Ascending aorta (tissue), 2 donors: ENCODE measurements at places on chromosomes 6 and 20.

DNA sequence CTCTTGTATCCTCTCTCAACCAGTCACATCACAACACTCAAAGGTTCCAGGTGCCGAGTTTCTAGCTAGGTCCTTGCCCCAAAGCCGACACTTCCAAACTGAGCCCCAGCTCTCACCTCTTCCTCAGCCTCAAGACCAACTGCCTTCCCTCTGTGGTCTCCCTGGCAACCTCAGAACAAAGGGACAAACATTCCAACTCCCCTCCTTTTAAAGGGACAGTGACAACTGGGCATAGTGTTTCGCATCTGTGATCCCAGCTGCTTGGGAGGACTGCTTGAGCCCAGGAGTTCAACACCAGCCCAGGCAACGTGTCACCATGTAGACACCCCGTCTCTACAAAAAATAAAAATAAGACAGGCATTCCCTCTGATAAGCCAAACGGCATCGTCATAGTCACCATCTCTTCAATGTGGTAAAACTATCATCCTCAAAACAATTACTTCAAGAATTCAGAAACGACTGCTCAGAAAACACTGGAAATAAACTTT lies 11.3 kb downstream of the DIDO1 start:
- no peak for DNase-seq

GRCh38 chr6:158480989-158481388 lies 78.9 kb upstream of the TMEM181 start:
- no peak for DNase-seq

GRCh38 chr6:157466342-157466648 lies 85.3 kb downstream of the ZDHHC14 start:
- DNase-seq, result no peak

- DNase-seq, result peak; percentile 89
Measured at GRCh38 chr6:106739387-106739786, 110.0 kb downstream of the QRSL1 start.

- DNase-seq, result no peak
Measured at GRCh38 chr6:24032896-24033688, 92.9 kb upstream of the NRSN1 start.

GRCh38 chr6:39353698-39354315 lies 31.3 kb upstream of the KCNK16 start:
- DNase-seq, result no peak

GRCh38 chr20:6908673-6909072 lies 141.2 kb downstream of the BMP2 start:
- no peak for DNase-seq
